ENCODE measurements at places on chromosomes 5 and 9.

- DNase-seq, result no peak
These were observed 177.3 kb upstream of the DMAC1 start for GRCh38 chr9:7976856-7977255.

GRCh38 chr9:134216449-134216951 lies 52.1 kb upstream of the RNU6ATAC start:
- no peak for DNase-seq

GRCh38 chr5:978054-978453 lies 30.5 kb upstream of the NKD2 start:
- DNase-seq, result no peak

DNA sequence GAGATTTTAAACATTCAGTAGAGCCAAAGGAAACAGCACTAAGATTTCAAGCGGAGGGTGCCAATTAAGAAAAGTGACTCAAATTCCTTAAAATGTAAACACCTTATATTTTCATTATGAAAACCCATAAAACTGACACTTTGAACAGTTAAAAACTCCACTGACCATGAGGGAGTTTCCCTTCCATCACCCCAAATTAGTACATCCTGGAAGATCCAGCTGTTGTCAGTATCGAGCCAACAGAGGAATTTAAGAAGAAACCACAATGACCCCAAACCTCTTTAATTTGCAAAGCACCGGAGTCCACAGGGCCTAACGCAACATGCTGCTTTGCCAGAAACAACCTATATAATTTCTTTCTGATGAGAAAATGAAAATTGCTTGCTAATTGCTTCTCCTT lies 41.3 kb downstream of the ROR2 start:
- DNase-seq, result no peak

All from AG09319 (cell line).